ENCODE measurements at places on chromosomes 5 and 9.

- no peak for DNase-seq
Measured at GRCh38 chr9:117136461-117136860, 278.4 kb downstream of the ASTN2 start.

GRCh38 chr5:38546691-38547146 lies 9.7 kb downstream of the LIFR start:
- no peak for DNase-seq

GRCh38 chr9:33351547-33351946 lies 50.8 kb downstream of the AQP7 start:
- no peak for DNase-seq

GRCh38 chr5:82365744-82366228 lies 87.6 kb upstream of the RPS23 start:
- no peak for DNase-seq

- no peak for DNase-seq
Measured at GRCh38 chr9:38130724-38131123, 61.7 kb upstream of the SHB start.

DNA sequence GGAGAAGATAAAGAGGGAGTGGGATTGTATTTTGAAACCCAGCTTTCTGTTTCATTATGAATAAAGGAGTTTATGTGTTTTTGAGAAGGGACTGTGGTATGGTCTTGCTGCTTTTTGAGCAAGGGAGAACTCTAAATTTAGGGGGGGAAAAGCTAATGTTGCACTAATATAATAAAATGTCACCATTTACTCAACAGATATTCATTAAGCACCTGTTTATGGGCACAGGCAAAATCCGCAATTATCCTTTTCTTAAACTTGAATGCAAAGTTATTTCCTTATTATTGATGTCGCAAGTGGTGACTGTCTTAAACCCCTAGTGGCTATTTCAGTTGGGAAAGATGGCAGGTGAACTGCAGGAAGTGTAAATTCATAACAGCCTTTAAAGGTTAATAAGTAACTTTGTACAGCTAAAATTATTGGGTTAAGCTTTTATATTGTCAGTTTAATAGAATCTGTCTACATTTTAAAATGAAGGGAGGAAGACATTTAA lies 1.5 kb downstream of the CDC42SE2 start:
- DNase-seq, result no peak

DNA sequence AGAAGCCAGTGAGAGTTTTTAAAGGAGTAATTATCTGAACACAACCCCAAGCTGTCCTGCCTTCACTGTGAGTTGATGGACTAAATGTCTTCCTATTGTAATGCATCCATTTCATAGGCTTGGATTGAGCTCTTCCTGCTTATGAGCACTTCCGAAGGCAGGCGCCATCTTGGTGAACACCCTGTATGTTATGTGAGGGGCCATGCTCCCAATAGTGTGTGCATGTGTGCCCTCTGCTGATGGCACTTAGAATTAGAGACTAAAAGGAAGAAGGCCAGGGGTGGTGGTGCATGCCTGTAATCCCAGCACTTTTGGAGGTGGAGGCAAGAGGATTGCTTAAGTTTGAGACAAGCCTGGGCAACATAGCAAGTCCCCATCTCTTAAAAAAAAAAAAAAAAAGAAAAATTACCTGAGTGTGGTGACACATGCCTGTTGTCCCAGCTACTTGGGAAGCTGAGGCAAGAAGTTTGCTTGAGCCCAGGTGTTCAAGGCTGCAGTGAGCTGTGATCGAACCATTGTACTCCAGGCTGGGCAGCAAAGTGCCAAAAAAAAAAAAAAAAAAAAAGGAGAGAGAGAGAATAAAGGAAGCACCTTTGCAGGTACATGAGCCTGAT lies 65.0 kb downstream of the C9orf152 start:
- DNase-seq, result no peak

GRCh38 chr5:95759005-95759404 lies 27.9 kb downstream of the RHOBTB3 start:
- DNase-seq, result no peak

DNA sequence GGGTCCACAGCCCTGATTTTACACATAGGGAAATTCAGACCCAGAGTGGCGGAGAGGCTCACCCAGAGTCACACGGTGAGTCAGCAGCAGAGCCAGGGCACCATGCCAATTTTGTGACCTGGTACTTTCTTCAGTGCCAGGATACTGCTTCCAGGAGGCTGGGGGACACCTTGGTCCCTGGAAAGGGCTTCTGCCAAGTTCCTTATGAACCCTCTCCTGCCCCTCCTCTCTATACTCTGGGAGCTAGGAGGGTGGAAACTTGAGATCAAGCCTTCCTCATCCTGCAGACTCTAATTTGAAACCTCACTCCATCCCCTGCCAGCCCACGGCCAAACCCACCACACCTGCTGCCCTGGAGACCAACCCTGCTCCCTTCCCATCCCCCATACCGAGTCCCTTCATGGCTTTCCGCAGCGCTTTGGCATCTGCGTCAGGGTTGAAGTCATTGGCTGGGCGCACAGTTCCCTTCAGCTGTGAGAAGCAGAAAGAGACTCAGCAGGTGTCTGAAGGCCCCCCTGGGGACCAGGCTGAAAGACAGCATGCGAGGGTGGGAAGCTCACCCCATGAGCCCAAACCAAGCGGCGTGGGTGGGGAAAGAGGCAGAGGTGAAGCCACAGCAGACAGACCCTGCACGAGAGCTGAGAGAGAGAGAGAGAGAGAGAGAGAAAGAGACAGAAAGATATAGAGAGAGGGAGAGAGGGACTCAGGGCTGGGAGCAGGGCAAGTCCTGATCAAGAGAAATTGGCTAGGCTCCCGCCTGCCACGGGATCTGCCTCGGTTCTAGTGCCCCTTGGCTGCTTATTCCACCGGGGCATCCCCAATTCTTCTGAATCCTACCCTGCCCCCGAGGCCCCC lies 33.5 kb downstream of the ANXA6 start:
- DNase-seq, result peak; percentile 86

GRCh38 chr5:37938861-37939260 lies 99.0 kb upstream of the GDNF start:
- no peak for DNase-seq

- no peak for DNase-seq
Measured at GRCh38 chr9:69425136-69425801, 100.3 kb downstream of the ENTREP1 start.
